Dorsolateral prefrontal cortex (tissue), 122 donors: ENCODE measurements at places on chromosomes 12 and 14. TPM values are rescaled to one million over a fixed set of nuclear protein-coding genes. Genes with fewer than 3 reads are reported as not detected.

Gene SLC4A8
- total RNA-seq, result 120 TPM

Gene DTX1
- total RNA-seq, result 41.3 TPM

Gene IFNG-AS1
- total RNA-seq, result not detected

Gene CSRNP2
- 68.3 TPM for total RNA-seq

Gene HSPA2
- total RNA-seq, result 78.1 TPM

Gene DHRS2
- total RNA-seq, result not detected

Gene SOX5
- total RNA-seq, result 85.9 TPM

Gene KRT7
- total RNA-seq, result not detected

Gene LRTM2
- total RNA-seq, result 18.3 TPM

Gene RNASE7
- total RNA-seq, result not detected

Gene SCYL2
- 47.5 TPM for total RNA-seq
